ENCODE measurements at places on chromosomes 12 and 14. TPM values are rescaled to one million over a fixed set of nuclear protein-coding genes. Genes with fewer than 3 reads are reported as not detected.
A peak's percentile ranks its signal among the peaks of the same experiment; 100 is the strongest.

The MDGA2 gene
- total RNA-seq: 0.19 TPM

The AQP5 gene
- 0.24 TPM for total RNA-seq

The DENND5B gene
- 17.8 TPM for total RNA-seq

DNA sequence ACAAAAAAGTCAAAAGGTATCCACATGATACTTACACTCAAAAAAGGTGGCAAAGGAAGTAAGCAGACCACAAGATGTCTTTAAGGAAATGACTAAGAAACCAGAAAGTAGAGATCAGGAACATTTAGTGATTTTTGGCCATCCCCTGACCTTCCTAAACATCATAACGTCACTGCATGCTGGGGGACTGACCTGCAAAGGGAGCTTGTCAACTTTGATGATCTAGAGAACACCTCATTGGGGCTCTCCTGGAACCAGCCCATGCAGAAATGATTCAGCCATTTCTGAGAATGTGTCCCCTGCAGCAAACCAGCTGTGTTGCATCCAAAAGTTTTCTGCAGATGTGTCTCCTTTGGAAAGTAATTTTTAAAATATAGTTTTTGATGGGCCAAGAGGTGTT, 152.2 kb upstream of the RASSF8 start:
- H3K27me3 ChIP-seq: no peaks in the 10 kb centered on the region
- H3K4me1 ChIP-seq: peaks cover 5% of the 10 kb centered on the region
- no peak for DNase-seq
- no peak overlapping the region for H3K27ac ChIP-seq
- H3K4me3 ChIP-seq: no peak overlapping the region

DNA sequence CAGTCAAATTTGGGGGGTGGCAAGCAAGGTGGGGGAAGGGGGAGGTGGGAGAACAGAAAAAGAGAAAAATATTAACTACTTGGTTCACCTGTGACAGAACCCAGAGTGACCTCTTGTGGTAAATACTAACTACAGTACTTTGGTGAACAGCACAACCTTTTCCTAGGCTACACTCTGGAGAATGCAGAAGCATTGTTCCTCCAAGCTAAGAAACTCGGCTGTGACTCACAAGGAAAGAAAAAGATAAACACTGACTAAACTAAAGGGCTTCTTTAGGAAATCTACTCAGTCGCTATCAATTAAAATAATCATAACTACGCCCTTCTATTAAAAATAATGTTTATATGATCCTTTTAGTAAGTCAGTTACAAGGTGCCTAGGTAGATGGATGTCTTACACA, 5.4 kb downstream of the KCNH5 start:
- no peak overlapping the region for H3K27ac ChIP-seq
- no peak overlapping the region for H3K4me3 ChIP-seq
- DNase-seq: no peak
- no peaks in the 10 kb centered on the region for H3K4me1 ChIP-seq
- H3K27me3 ChIP-seq: peaks cover 59% of the 10 kb centered on the region
- no peaks in the 10 kb centered on the region for H3K36me3 ChIP-seq

- H3K4me1 ChIP-seq: peaks cover 7% of the 10 kb centered on the region
- no peak for DNase-seq
- peaks cover 25% of the 10 kb centered on the region for H3K36me3 ChIP-seq
Measured at GRCh38 chr12:31298922-31299321, 27.0 kb downstream of the SINHCAF start.

DNA sequence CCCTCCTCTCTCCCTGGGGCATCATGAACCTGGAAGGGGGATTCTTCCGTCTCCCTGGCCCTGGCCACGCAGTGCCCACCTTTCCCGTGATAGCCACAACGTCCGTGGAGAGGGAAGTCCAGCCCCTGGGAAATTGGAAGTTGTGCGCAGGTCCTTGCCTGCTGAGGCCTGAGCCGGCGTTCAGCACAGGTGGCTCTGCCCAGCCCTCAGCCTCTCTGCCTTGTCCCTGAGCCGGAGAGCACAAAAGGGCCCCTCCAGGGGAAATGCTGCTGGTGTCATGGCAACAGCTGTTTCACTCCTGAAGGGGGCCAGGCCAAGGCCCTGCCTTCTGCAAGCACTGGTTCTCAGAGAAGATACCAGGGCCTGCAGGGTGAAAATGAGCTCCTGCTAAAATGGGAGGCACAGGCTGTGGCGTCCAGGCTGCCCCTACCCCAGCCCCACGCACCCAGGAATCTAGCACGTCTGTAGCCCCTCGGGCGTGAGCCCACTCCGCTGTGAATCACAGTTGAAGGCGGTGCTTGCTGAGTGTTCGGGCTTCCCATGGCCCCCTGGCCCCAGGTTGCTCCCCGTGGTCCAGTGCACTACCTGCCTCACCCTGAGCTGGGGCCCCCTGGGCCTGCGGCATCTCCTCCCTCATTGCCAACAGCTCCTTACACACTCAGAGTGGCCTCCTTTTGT, 149.4 kb downstream of the ADGRD1 start:
- H3K4me3 ChIP-seq: no peak overlapping the region
- peak; percentile 81 for DNase-seq
- peaks cover 3% of the 10 kb centered on the region for H3K27me3 ChIP-seq
- no peaks in the 10 kb centered on the region for H3K36me3 ChIP-seq

DNA sequence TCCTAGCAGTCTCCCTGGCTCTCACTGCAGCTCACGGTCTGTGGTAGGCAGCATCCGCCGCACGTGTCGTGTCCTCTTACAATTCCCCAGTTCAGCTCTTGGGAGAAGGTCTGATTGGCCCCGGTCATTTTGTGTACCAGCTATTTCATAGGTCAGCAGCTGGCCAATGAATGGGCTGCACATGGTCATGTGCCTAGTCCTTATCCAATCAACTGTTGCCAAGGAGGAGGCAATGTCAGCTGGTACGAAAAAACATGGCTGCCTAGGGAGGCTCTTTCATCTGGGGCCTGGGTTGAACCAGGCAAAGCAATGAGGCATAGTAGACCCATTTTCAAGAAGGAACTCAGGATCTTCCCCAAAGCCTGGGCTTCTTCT, 46.1 kb downstream of the RNFT2 start:
- no peak overlapping the region for H3K4me3 ChIP-seq
- no peak for DNase-seq
- H3K4me1 ChIP-seq: no peaks in the 10 kb centered on the region
